ENCODE measurements at places on chromosomes 7 and 10. TPM values are rescaled to one million over a fixed set of nuclear protein-coding genes. Genes with fewer than 3 reads are reported as not detected.

DNA sequence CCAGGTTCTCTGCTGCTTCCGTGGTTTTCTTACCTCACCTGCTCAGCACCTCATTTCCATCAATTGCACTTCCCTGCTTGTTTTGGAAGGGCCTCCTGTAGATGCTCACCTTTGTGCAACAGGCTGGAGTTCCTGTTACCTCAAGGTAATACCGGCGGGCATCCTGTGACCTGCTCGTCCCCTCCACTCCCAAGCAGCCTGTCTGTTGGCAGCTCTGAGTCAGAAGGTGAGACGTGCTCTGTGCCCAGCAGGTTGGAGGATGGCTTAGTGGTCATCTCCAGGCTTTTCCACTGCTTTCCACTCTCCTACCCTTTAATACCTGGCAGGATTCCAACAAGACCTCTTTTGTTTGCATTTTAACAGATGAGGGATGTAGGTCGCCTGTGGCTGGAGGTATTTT, 86.0 kb downstream of the CAMK1D start:
- DNase-seq: no peak

- no peak for DNase-seq
Observed at GRCh38 chr7:7489546-7489945, 46.1 kb downstream of the COL28A1 start.

DNA sequence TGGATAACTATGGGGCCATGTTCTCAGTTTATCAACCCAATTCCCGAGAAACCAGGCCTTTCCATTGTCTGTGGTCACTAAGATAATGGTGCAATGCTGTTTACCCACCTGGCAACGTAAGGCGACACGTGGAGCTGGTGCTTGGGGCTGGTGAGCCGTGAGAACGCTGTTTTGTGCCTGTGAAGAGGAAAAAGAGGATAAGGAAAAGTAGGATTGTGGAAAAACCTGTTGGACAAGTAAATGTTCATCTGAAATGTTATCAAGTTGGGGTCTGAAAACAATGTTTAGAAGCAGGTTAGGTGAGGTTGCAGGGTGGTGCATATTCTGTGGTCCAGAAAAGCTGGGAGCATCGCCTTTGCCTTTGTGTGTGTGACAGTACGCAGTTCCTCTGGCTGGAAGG, 88.5 kb downstream of the PPP1R17 start:
- DNase-seq: peak; percentile 34

PRKCQ gene
- total RNA-seq: 9.1 TPM

GRCh38 chr10:6165221-6165725, 37.5 kb upstream of the PFKFB3 start:
- DNase-seq: no peak

GRCh38 chr10:126108693-126109092, 212.3 kb downstream of the FANK1 start:
- DNase-seq: no peak

DNA sequence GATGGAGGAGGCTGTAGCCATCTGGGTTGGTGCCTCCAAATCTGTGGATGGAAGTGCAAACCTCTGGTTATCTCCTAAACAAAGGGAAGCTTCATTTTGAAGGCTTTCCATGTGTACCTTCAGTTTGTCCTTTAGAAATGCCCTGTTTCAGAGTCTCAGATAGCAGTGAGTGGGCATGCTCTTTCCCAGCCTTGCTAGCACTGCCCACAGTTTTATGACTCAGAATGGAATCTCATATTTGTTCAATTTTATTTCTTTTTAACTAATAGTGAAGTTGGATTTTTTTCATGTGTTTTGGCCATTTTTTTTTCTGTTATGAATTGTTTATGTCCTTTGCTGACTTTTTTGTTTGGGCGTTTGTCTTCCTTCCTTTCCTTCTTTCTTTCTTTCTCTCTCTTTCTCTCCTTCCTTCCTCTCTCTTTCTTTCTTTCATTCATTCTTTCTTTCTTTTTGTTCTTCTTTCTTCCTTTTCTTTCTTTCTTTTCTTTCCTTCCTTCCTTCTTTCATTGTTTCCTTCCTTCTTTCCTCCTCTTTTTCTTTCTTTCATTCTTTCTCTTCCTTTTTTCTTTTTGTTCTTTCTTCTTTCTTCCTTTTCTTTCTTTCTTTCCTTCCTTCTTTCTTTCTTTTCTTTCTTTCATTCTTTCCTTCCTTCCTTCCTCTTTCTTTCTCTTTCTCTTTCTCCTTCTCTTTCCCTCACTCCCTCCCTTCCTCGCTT, 25.6 kb downstream of the PRF1 start:
- no peak for DNase-seq

RINT1 gene
- 16.0 TPM for total RNA-seq

DNA sequence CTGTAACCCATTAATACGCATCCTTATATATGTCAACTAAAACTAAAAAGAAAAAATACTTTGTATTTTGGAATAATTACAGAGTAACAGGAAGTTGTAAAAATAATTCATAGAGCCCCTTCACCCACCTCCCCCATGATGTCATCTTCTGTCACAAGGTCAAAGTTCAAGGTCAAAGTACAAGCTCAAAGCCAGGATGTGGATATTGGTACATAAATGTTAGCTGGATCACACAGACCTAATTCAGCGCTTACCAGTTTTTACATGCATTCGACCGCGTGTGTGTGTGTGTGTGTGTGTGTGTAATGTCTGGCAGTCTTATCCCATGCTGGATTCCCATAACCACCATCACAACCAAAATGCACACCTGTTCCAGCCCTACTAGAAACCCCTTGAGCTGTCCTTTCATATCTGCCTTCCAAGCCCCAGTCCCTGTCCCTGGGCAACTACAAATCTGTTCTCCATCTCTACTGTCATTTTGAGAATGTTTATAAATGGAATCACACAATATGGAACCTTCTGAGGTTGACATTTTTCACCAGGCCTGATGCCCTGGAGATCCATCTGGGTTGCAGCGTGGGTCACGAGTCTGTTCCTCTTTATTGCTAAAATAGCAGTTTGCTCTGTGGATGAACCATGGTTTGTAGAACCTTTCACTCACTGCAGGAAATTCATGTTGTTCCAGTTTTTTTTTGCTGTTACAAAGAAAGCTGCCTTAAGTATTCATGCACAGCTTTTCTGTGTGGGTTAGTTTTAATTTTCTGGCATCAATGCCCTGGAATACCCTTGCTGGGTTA, 153.6 kb upstream of the PITRM1 start:
- no peak for DNase-seq

DNA sequence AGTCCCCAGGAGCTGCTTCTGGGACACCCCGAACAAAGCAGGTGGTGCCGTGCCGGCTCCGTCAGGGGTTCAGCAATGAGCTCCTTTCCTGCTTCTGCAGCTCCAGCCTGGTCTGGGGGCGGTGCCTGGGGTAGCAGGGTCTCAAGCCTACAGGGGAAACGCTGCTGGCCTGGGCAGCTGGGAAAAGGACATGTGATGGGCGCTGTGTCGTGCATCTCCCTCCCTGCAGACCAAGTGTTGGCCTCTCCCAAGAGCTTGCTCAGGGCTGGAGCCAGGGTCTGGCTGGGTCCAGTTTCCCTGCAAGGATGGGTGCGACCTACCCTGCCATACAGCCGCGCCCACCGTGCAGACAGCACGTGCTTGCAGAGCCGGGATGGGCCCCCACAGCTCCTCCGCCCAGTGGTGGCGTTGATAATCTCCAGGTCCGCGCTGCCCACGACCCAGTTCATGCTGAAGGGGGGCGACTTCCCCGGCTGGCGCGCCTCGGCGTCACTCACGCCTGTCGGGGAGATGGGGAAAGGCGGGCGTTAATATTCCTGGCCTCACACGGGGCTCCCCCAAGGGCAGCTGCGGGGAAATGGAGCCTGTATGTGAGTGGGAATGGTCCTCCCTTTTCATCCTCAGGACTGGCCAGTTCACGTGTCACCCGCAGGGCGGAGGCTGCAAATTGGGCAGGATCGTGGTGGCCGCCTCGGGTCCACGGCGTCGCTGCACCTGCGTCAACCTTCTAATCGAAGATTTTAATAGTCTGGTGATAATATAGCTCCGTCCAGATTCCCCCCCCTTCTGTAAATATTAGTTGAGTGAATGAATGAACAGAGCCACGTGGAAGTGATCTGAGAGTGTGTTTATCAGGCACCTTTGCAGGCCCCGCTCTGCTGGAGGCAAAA, 128.6 kb downstream of the WDR37 start:
- DNase-seq: no peak

TMEM273 gene
- total RNA-seq: 12.0 TPM

OLAH gene
- total RNA-seq: not detected

DNA sequence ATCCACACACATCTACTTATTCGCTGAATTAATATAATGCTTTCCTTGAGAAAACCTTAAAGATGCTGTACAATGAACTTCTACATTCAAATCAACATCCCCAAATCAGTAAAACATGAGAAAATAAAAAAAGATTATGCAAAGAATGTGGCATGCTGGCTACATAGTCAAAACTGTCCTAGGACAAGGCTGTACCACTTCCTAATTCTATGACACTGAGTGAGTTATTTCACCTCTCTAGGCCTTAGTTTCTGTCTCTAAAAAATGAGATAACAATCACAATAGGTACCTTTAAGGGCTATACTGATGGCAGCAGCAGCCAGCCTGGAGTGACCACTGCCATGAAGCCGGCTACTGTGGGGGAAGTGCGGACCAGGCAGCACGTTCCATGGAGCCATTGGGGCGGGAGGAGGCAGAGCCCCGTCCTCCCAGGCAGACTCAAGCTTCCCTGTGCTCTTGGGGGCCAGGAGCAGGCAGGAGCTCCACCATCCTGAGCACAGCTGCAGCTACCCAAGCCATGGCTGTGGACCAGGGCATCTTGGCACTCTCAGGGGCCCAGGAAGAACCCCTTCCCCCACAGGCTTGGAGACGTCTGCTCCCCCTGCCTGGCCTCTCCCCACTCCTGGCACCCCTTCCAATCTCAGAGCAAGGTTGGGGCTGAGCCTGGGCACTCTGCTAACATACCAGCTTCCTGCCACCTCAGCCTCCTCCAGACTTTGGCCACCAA, 110.2 kb downstream of the ELAPOR2 start:
- DNase-seq: no peak

- peak; percentile 94 for DNase-seq
Observed at GRCh38 chr10:50593523-50594376, 30.0 kb downstream of the SGMS1 start.

- no peak for DNase-seq
Observed at GRCh38 chr10:123001370-123001769, 7.2 kb downstream of the IKZF5 start.

GRCh38 chr10:62772186-62772974, 32.1 kb upstream of the ADO start:
- peak; percentile 28 for DNase-seq

GRCh38 chr7:138814816-138815332, 16.9 kb upstream of the ATP6V0A4 start:
- no peak for DNase-seq

GRCh38 chr10:124898471-124898870, 43.5 kb upstream of the ZRANB1 start:
- no peak for DNase-seq

DNA sequence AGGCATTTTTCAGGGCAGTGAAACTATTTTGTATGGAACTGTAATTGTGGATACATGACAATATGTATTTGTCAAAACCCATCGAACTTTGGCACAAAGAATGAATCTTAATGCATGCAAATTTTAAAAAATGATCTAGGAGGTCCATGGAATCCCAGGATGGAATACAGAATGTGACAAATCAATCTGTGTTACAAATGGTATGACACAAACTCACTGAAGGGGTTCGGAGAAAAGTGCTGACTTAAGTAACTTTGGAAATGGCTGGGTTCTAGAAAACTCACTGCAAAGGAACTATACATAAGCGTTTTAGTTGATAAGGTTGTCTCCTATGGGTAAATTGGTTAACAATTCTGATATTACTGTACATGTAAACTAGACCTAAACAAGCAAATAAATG, 26.0 kb downstream of the CALN1 start:
- DNase-seq: no peak

FOXI2 gene
- total RNA-seq: not detected

NPSR1 gene
- not detected for total RNA-seq

- DNase-seq: peak; percentile 67
Observed at GRCh38 chr7:40763319-40764287, 628.8 kb downstream of the SUGCT start.

DNA sequence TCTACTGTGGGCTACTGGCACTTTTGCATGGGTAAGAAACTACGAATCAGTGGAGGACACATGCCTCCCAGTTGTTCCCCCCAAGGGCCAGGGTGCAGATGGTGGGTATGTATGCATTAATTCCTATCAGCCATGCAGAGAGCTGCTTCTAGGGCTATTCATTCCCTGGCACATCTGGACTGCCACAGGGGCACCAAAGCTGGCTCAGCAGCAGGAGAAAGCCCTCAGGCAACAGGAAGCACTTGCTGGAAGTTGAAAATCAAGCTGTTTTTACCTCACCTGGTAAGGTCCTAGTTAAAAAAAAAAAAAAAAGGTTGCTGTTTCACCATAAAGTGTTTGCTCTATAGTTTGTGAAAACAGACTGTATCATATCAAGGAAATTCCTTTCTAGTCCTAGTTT, 1342.6 kb downstream of the REEP3 start:
- DNase-seq: no peak

FANK1 gene
- 16.8 TPM for total RNA-seq

DNA sequence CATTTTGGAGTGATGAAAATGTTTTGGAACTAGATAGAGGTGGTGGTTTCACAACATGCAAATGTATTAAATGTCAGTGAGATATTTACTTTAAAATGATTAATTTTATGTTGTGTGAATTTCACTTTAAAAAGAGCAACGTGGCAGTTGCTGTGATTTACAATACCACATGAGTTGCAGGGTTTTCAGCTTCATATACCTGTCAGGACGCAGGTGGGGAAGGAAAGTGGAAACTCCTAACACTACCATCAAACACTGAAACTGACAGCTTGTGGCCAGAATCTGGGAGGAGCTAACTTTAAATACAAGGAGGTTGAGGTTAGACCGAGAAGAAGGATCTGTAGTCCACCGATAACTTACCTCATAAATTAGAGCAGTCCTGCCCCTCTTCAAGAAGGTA, 168.9 kb upstream of the TMEM72 start:
- DNase-seq: no peak

- DNase-seq: no peak
Observed at GRCh38 chr10:24320373-24320772, 111.4 kb downstream of the KIAA1217 start.

DNAJB9 gene
- 40.0 TPM for total RNA-seq

ZNF467 gene
- 9.8 TPM for total RNA-seq

DNA sequence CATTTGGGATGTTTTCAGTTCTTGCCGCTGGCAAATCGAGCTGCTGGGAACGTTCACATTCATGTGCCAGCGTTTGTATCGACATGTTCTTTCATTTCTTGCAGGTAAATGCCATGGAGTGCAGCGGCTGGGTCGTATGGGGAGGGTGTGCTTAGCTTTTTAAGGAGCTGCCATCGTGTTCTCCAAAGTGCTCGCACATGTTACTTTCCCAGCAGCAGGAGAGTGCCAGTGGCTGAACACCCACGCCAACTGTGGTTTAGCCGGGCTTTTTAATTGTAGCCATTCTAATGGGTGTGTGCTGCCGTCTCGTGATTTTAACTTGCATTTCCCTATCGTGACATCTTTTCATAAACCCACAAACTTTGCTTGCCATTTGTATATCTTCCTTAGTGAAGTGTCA, 11.6 kb upstream of the BNIP3 start:
- no peak for DNase-seq

- peak; percentile 66 for DNase-seq
Observed at GRCh38 chr7:116353647-116354046, 143.3 kb downstream of the TES start.

VSTM2A gene
- not detected for total RNA-seq

GRCh38 chr7:50305583-50306493, 1.3 kb downstream of the IKZF1 start:
- DNase-seq: no peak

GRCh38 chr10:11865561-11865960, 42.4 kb downstream of the PROSER2 start:
- DNase-seq: no peak

Measured in lung (tissue), 17 donors.